Activated naive CD4-positive, alpha-beta T cell treated with anti-CD3 and anti-CD28 coated beads for 36 hours (primary cell): ENCODE measurements at places on chromosomes 11 and 22.

DNA sequence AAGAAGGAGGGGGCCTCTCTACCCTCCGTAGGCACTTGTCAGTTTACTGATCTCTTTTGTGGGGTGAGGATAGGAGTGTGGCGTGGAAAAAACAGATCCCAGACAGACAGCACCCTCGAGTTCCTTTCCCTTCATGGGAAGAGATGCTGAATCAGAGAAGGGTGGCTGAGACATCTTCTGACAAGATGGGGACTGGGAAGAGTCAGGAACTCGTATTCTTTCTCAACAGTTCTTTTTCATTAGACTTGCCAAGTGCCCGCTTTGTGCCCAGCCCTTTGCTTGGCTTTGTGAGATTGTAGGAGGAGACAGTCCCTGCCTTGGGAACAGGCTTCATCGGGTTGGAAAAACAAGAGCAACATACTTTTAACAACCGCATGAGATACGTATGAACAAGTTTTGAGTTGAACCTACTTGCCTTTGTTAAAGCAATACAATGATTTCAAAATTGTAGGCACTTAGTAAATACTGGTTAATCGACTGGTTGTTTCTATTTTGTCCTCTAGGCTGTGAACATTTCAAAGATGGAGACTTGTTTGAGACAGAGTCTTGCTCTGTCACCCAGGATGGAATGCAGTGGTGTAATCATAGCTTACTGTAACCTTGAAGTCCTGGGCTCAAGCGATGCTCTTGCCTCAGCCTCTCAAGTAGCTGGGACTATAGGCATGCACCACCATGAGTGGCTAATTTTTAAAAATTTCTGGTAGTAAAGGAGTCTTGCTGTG, 1.1 kb downstream of the RRM1 start:
- DNase-seq: no peak
- H3K27ac ChIP-seq: peak overlapping the region; percentile 97
- peak overlapping the region; percentile 98 for H3K4me3 ChIP-seq
- no peaks in the 10 kb centered on the region for H3K27me3 ChIP-seq
- peaks cover 36% of the 10 kb centered on the region for H3K36me3 ChIP-seq

DNA sequence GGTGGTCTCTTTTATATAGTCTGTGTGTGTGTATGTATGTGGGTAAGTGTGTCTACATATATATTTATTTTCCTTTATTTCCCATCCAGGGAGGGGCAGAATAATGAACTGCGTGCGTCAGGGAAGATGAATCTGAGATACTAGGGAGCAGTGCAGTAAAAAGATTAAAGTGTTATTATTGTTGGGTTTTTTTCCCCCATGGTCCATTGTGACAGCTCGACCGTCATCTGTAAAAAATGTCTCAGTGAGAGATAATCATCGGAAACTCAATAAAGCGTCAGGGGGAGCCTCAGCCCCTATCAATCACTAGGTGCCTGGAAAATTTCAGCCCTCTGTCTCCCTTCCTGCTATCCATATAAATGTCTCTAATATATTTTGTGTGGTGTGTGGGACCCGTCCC, 64.6 kb downstream of the CLPB start:
- no peaks in the 10 kb centered on the region for H3K4me1 ChIP-seq
- no peak overlapping the region for H3K4me3 ChIP-seq
- no peaks in the 10 kb centered on the region for H3K27me3 ChIP-seq

DNA sequence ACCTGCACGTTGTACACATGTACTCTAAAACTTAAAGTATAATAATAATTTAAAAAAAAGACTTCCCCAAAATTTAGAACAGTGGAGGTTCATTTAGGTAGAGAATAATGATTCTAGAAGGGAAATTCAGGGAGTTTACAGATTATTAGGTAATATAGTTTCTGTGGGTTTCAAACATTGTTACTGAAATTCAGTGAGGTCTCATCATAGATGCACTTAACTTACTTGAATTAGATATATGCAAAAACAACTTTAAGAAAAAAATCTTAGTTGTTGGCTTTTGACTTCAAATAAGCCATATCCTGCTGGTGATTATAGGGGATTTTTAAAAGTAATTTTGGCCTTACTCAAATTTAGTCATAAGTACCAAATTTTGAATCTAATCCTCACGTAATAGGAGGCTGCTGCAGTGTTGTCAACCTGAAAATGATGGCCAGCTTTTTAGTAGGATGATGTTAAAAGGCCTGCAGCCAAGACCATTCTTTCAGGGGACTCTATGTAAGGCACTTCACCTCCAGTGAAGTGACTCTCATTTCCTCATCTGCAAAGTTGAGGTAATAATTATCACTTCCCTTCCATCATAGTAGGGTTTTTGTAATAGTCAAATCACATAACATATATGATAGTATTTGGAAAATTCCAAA, 42.5 kb upstream of the KCNA4 start:
- no peaks in the 10 kb centered on the region for H3K4me1 ChIP-seq
- no peaks in the 10 kb centered on the region for H3K27me3 ChIP-seq
- DNase-seq: no peak
- no peak overlapping the region for H3K4me3 ChIP-seq
- no peak overlapping the region for H3K27ac ChIP-seq

- no peaks in the 10 kb centered on the region for H3K36me3 ChIP-seq
- DNase-seq: no peak
- H3K4me3 ChIP-seq: no peak overlapping the region
- H3K4me1 ChIP-seq: no peaks in the 10 kb centered on the region
Measured at GRCh38 chr11:117439256-117439655, 111.6 kb downstream of the CEP164 start.

DNA sequence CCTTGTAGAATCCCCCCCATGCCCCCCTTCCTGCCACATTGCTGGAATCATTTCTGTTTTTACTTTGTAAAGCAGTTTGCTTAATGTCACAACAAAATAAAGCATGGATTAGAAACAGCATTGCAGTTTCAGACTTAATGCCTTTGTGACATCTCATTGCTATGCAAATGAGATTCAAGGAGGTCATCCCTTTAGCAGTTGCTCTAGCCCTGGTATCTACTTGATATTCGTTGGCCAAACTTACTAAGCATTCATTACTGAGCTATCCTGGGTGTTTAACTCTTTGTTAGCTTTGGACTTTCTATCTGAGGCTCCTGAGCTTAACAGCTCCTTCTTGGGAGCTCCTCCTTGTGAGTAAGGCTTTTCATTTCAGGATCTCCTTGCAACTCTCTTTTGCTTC, 16.3 kb downstream of the FAT3 start:
- no peak overlapping the region for H3K4me3 ChIP-seq
- no peak for DNase-seq
- no peaks in the 10 kb centered on the region for H3K4me1 ChIP-seq
- H3K36me3 ChIP-seq: no peaks in the 10 kb centered on the region
- no peaks in the 10 kb centered on the region for H3K27me3 ChIP-seq

GRCh38 chr22:29251265-29251664, 16.5 kb downstream of the RHBDD3 start:
- no peak for DNase-seq
- no peaks in the 10 kb centered on the region for H3K36me3 ChIP-seq
- H3K4me1 ChIP-seq: no peaks in the 10 kb centered on the region
- H3K27me3 ChIP-seq: peaks cover 3% of the 10 kb centered on the region
- H3K4me3 ChIP-seq: no peak overlapping the region

- H3K27ac ChIP-seq: no peak overlapping the region
- no peak for DNase-seq
- H3K4me1 ChIP-seq: peaks cover 16% of the 10 kb centered on the region
- H3K27me3 ChIP-seq: no peaks in the 10 kb centered on the region
- H3K36me3 ChIP-seq: peaks cover 12% of the 10 kb centered on the region
Measured at GRCh38 chr11:2904153-2905052, 18.8 kb upstream of the CDKN1C start.

DNA sequence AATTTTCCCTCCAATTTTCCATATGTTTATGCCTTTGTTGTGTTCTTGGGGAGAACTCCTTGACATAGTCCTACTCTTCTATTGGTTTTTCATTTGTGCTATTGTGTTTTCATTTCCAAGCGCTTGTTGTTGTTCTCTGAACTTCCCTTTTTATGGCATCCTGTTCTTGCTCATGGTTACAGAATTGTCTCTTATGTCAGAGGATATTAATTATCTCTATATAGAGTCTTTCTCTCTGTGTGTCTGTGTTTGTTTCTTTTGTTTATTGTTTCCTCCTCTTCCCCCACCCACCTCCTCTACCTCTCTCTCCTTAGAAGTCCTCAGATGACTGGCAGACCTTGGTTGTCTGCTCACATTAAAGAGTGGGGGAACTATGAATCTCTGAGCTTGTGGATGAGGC, 69.9 kb downstream of the HORMAD2 start:
- no peak overlapping the region for H3K27ac ChIP-seq
- no peak for DNase-seq
- no peaks in the 10 kb centered on the region for H3K27me3 ChIP-seq
- H3K36me3 ChIP-seq: peaks cover 3% of the 10 kb centered on the region

GRCh38 chr11:2289350-2289749, 12.4 kb downstream of the C11orf21 start:
- no peak overlapping the region for H3K27ac ChIP-seq
- H3K4me3 ChIP-seq: no peak overlapping the region

DNA sequence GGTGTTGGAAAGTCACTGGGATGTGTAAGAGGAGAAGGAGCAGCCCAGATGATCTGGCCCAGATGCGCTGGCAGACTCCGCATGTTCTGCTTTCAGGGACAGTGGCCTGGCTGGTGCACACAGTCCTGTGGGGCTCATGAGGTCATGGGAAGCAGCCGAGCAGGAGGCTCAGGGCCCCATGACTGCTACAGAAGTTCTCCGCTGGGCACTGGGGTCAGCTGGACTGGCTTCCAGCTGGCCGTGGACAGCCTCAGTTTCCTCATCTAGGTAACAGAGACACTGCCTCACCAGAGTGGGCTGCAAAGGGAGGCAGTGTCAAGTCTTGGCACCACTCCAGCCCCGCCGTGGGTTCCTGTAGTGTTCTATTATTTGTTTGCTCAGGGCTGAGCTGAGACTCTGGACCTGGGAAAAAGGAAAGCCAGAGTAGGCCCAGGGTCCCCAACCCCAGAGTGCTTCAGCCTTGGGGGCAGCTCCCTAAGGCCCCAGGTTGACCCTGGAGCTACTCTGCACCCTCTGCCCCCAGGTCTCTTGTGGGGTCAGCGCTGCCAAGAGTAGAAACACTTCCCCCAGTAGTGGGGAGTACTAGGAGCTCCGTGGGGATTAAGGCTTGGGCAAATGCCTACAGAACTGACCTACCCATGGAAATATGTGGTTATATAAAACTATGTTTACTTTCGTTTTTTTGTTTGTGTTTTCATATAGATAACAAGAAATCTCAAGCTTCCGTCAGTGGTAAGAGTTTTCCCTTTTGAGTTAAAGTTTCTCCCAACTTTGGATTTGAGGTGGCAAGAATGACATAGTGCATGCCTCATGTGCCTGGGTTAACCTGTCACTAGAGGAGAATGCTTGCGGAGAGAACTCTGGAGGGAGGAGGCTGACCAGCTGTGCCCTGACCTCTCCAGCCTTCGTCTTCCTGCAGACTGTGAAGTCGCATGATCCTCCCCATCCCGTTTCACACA, 45.3 kb downstream of the MED15 start:
- H3K27ac ChIP-seq: peak overlapping the region; percentile 100
- H3K4me1 ChIP-seq: peaks cover 97% of the 10 kb centered on the region
- peaks cover 54% of the 10 kb centered on the region for H3K36me3 ChIP-seq
- no peak for DNase-seq
